ENCODE measurements at places on chromosomes 16 and 17.

DNA sequence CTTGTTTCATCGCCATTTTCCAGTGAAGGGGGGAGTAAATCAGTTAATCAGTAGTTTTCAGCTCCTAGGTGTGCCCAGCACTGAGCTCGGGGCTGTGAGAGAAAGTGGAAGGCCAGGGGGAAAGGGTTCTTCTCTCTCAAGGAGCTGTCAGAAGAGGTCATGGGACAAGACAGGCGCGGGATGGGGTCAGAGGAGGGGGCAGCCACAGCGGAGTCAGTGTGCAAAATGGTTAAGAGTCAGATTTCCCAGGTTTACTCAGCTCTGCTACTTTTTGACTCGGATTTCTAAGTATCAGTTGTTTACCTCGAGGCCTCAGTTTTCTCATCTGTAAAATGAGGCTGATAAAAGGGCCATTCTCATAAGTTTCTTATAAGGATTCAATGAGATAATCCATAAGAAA is 4.3 kb upstream of the XYLT1 start:
- DNase-seq, result no peak

- DNase-seq, result peak; percentile 66
Measured at GRCh38 chr16:56667581-56668571, at the start of gene MT1G. Gene MT1G, minus strand, starts transcription at chr16:56668065. Its CDS starts 72 bp downstream, at chr16:56667993.

DNA sequence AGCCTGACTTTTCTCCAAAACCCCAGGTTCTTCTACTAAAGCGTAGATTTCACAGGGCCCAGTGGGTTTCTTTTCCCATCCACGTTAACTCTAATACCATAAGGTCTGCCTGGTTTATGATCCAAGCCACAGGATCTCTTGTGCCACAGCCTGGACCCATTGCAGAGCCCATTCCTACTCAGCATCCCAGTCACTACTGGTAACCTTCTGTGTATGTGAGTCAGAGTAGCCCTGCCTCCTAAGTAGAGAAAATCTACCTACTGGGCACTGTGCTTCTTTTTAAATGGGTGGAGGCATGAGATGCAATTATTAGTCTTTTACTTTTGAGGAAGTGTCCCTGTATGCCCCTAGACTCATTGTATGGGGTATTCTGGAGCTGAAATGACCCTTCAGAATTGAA is 13.5 kb downstream of the CCL11 start:
- no peak for DNase-seq

DNA sequence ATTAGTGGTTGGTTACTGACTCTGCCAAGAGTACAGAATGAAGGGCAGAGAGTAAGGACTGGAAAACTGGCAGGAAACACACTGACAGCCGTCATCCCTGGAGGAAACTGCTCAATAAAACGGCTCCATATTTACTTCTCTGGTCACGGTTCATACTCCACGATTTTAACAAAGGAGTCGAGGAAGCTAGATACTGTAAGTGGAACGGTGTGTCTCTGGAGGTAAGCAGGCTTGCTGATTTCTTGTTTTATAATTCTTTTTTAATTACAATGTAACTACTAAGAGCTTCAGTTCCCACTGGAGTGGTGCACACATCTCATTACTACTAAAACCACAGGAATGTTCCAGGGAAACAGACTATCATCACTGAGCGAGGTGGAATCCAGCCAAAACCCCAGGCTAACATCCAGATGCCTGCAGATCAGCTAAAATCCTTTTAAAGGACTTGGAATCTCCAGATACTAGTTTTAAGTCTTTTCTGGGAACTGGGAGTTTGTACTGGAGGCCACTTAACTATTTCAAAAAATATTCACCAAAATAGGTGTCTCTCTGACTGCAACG is 17.8 kb downstream of the SERPINF1 start:
- no peak for DNase-seq

GRCh38 chr16:9138021-9138680 is 46.7 kb downstream of the HAPSTR1 start:
- no peak for DNase-seq

DNA sequence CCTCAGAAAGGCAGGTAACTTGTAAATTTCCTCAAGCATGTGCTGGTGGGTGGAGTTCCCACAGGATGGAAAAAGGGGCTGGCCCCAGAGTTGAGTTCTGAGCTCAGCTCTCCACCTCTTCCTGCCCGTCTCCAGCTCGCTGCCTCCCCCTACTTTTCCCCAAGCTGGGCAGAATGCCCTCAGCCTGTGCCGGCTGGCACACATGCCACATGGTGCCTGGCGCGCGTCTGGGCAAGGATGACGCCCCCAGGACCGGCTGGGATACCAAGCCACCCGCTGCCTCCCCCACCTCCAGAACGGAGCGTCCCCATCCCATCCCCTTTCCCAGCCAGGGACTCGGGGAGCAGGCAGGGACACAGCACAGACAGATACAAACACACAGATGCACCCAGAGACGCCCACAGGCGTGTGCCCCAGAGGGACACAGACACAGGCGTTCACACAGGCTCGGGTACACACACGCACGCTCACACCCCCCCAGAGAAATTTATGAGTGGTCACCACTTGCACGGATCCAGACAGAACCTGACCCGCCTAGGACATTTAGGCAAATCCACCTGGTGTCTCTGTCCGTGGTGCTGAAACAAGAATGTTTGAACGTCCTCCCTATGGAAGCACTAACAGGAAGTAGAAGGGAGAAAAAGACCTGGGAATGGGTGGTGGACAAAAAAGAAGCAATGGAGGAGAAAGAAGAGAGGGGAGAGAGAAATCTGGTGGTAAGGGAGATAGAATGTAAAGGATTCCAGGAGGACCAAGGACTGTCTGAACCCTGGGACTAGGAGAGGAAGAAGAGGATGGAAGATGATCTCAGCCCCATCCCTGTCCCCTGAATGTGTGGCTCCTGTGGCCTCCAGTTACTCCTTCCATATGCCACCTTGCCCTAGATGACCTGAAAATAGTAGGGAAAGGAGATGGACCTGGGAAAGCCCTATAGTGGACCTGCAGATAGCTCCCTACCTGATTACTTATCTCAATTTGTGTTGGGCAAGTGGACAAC is 15.5 kb downstream of the NEUROD2 start:
- peak; percentile 18 for DNase-seq

- no peak for DNase-seq
Measured at GRCh38 chr17:77834170-77835115, 124.1 kb upstream of the TNRC6C start.

DNA sequence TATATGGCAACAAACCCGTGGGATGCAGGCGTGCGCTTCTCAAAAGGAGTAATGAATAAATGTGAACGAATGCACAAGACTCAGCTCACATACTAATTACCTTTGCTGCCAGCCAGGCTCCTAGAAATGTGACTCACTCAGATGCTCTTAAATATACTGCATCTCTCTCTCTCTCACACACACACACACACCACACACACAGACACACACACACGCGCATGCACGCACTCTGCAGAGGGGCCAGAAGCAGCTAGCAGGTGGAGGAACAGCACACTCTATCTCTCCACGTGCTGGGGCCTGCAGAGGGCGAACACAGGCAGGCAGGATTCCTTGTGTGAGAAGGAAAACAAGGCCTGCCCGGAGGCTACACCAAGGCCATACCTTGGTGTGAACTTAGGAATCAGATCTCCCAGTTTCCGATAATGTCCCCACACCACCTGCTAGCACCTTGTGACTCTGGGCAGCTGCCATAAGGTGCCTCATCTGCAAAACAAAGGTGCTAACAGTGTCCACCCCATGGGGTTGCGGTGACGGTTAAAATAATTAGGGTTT is 5.3 kb downstream of the GPRC5B start:
- peak; percentile 55 for DNase-seq

- no peak for DNase-seq
Measured at GRCh38 chr17:75614006-75614405, 19.2 kb upstream of the SMIM5 start.

DNA sequence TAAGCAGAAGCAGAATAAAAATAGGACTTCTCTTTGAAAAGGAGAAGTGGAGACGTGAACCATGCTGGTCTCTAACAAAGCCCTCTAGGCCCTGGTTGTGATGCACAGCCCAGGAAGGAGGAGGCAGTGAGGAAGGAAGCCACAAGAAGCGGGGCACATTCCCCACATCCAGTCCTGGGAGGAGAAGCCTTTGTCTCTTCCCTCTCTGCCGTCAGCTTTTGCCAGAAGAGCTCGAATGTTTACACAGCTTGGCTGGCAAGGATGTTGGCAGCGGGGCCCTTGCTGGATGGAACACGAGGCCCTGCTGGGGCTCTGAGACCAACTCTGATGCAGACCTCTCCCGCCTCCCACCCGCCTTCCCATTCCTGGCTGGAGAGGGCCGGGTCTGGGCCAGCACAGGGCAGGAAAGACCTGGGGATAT is 91.3 kb downstream of the MAF start:
- DNase-seq, result no peak

- no peak for DNase-seq
Measured at GRCh38 chr16:11355862-11356261, 10.6 kb downstream of the RMI2 start.

DNA sequence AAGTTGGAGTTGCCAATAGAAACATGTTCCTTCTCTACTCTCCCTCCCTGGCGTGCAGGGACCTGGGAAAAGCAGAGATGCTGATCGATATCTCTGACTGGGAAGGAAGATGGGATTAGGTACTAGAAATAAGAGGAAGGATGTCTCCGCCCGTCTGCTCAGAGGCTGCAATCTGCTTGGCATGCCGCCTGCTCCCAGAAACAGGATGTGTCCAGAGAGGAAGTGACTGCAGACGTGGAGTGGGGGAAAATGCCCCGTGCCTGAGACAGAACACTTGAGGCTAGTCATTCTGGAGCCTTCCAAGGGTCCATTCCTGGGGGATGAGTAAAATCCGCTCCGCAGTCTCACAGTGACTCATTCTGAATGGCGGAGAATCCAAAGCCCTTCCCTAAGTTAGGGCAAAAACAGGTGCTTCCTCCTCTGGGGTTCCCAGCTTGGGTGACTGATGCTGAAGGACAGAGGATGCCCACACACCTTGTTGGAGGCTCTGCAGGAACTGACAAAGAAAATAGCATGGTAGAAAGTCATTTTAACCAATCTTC is 45.0 kb upstream of the SMURF2 start:
- DNase-seq, result no peak

DNA sequence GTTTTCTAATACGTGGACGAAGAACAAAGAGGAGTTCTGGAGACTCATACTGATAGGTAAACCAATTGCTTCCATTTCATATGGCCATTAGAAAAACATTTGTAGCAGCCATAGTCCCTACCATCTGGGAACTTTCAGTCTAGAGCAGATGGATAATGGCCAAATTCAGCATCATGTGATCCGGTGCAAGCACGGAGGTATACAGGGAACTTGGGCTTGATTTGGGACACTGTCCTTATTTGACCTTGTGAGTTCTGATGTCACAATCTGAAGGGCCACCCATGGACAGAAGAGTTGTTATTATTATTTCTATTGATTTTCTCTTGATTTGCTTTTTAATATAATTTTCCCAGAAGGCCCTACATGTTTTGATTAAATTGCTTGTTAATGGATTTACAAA is 154.6 kb upstream of the ZNF267 start:
- DNase-seq, result no peak

GRCh38 chr16:62149631-62150030 is 113.4 kb upstream of the CDH8 start:
- DNase-seq, result no peak

DNA sequence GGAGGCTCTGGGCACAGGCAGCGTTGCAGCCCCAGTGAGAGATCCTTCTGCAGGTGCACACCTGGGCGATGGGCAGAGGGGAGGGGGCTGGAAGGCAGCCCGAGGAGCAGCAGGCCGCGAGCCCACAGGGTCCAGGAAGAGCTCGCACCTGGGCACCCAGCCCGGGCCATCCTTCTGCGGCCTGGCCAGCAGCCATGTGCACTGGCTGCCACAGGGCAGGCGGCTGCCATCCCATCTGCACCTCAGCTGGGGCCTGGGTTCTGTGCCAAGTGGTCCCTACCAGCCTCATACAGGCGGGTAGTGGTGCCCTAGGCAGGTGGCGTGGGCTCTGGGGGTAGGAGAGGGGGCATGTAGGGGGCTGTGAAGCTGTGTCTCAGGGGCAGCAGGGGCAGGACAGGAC is 197.2 kb downstream of the RBFOX3 start:
- DNase-seq, result no peak

DNA sequence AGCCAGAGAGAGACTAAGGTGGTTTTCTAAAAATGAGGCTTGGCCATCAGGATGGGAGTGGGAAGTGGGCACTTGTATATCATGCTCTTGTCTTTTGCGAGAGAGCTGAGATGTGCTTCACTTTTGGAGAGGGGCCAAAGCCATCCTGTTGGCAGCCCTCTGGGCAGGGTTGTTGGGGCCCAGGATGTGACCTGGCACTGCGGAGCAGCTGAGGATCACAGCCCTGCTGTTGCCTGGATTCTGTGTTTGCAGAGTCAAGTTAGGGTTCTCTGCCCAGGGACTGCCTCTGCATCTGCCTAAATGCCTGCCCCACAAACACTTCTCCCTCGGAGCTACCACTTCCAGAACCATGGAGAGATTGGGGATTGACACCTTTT is 71.2 kb downstream of the PLD6 start:
- no peak for DNase-seq

DNA sequence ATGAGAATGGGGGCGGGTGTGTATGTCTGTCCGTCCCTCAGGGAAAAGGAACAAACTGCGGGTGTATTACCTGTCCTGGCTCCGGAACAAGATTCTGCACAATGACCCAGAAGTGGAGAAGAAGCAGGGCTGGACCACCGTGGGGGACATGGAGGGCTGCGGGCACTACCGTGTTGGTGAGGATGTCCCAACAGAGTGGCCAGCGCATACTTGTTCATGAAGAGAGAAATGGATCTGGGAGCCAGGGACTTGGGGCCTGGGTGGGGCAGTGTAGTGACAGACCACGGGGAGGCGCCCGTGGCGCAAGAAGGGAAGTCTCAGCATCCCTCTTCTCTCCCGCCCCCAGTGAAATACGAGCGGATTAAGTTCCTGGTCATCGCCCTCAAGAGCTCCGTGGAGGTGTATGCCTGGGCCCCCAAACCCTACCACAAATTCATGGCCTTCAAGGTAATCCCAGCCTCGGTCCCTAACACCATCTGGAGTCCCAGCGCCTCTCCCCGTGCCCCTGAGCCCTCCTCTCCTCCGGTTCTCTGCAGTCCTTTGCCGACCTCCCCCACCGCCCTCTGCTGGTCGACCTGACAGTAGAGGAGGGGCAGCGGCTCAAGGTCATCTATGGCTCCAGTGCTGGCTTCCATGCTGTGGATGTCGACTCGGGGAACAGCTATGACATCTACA is 3.5 kb upstream of the C17orf107 start:
- DNase-seq, result peak; percentile 2

GRCh38 chr17:43588121-43588520 is 42.0 kb upstream of the ETV4 start:
- DNase-seq, result no peak

- DNase-seq, result no peak
Measured at GRCh38 chr16:65042438-65043365, 79.2 kb downstream of the CDH11 start.

GRCh38 chr16:52629296-52629695 is 82.4 kb upstream of the TOX3 start:
- no peak for DNase-seq

All from NCI-H526 treated with DMSO at 0.1 percent for 48 hours (cell line).